ENCODE measurements at places on chromosomes 1 and 21. TPM values are rescaled to one million over a fixed set of nuclear protein-coding genes. Genes with fewer than 3 reads are reported as not detected.

GRCh38 chr1:39501666-39502065, 10.2 kb downstream of the BMP8A start:
- peak; percentile 85 for DNase-seq

GRCh38 chr1:175630076-175630475, 113.3 kb downstream of the TNR start:
- no peak for DNase-seq

DNA sequence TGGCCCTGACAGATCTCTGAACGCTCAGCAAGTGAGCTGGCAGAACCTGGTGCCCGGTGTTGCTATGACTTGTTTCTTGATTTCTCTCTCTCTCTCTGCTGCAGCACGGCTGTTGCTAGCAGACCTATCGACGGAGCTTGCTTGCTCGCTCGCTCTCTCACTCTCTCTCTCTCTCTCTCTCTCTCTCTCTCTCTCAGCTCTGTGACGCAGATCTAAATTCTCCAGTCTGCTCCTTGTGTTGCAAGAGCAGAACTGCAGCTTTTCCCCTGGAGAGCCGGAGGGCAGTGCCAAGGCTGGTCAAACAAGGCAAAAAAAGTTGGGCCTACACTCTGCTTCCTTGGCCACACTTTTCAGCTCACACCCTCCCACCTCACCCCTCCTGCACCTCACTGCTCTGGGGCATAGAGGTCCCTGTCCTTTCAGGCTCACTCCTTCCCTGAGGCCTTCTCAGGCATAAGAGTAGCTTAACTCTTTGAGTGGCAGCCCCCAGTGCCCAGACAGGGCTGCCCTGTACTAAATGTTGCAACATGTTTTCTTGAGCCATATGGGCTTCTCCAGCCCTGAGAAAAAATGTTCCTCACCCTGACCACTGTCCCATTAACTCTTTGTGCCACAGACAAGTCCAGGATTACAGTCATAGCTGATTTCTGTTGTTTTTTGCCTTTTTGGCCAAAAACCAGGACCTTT, 72.2 kb downstream of the CD46 start:
- DNase-seq = peak; percentile 98

GRCh38 chr1:180157108-180157507, 2.4 kb downstream of the QSOX1 start:
- no peak for DNase-seq

- DNase-seq = no peak
Observed at GRCh38 chr1:143720087-143721023, 251.4 kb downstream of the FAM72C start.

DNA sequence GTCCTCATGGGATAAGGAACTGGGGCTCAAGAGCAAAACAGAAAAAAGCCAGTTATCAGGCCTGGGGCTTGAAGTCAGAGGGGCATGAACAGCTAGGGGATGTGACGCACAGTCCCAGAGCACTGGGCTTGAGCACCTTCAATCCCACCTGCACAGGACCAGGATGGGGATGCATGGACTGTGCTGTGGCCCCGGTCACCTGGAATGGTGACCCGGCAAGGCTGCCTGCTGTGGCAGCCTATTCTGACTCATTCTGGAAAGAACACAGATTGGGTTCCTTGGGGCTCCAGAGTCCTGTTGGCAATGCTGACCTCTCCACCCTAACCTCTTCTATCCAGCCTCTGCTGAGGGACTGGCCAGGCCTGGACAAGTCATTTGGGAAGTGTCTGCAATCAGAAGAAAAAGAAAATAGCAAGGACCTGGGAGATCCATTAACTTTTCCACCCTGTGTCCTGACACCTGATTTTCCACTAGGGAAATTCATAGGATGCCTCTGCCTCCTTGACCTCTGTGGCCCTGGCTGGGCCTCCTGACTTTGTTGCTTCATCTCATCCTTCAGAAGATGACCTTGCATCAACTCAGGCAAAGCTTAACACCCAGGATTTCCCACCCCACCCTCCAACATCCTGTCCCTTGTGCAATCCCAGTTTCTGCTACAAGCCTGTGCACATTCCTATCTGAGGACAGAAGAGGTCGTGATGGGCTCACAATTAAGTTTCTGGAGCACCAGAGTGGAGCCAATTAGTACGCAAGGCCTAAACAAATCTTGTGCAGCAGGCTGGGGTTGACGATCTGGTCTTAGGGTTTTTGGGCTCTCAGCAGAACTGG, 17.9 kb upstream of the FMOD start:
- DNase-seq = peak; percentile 92

GRCh38 chr1:183002797-183003196, 20.4 kb upstream of the LAMC1 start:
- DNase-seq = peak; percentile 51

GRCh38 chr1:17682400-17682799, 72.7 kb upstream of the ACTL8 start:
- no peak for DNase-seq

The ATF3 gene
- 4.2 TPM for total RNA-seq

The SLAMF9 gene
- not detected for total RNA-seq

Data from fibroblast of the aortic adventitia (primary cell).